ENCODE measurements at places on chromosomes 1 and 21.
A peak's percentile ranks its signal among the peaks of the same experiment; 100 is the strongest.

- DNase-seq = peak; percentile 49
Observed at GRCh38 chr1:52601991-52602855, at the start of gene GPX7. Gene GPX7, plus strand, starts transcription at chr1:52602371. Its CDS starts 39 bp downstream, at chr1:52602410.

- DNase-seq = no peak
Observed at GRCh38 chr1:18105196-18105595, 2.4 kb upstream of the IGSF21 start.

GRCh38 chr1:154326546-154327465, 1.5 kb downstream of the ATP8B2 start:
- no peak for DNase-seq

- DNase-seq = no peak
Observed at GRCh38 chr1:245090491-245091090, 64.2 kb upstream of the KIF26B start.

DNA sequence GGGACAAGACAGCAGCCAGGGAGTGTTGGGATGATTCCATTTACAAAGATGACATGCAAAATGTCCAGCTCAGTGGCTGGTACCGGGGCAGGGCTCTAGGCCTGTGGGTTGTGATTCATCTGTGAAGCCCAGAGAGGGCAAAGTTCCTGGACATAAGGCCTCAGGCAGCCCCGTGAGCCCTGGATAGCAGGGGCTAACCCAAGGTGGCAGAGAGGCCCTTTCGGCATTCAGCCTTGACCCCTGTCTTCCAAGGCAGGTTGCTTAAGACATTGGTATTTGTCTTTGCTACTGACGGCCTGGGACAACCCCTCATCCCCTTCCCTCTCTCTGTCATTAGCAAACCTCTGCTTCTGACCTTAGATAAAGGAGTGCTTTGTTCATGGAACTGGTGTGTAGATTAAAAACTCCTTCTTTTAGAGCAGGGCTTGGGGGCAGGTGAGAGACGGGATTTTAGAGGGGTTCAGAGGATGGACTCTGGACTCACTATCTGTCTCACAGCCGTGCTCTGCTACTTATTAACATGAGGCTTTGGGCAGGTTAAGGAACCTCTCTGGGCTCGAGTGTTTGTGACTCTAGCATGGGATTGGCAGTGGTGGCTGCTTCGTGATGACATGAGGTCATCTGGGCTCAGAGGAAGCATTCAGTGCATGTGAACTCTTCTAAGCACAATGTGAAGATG, 36.3 kb downstream of the TMEM51 start:
- DNase-seq = no peak

GRCh38 chr21:37233551-37234146, 33.5 kb downstream of the VPS26C start:
- DNase-seq = no peak

DNA sequence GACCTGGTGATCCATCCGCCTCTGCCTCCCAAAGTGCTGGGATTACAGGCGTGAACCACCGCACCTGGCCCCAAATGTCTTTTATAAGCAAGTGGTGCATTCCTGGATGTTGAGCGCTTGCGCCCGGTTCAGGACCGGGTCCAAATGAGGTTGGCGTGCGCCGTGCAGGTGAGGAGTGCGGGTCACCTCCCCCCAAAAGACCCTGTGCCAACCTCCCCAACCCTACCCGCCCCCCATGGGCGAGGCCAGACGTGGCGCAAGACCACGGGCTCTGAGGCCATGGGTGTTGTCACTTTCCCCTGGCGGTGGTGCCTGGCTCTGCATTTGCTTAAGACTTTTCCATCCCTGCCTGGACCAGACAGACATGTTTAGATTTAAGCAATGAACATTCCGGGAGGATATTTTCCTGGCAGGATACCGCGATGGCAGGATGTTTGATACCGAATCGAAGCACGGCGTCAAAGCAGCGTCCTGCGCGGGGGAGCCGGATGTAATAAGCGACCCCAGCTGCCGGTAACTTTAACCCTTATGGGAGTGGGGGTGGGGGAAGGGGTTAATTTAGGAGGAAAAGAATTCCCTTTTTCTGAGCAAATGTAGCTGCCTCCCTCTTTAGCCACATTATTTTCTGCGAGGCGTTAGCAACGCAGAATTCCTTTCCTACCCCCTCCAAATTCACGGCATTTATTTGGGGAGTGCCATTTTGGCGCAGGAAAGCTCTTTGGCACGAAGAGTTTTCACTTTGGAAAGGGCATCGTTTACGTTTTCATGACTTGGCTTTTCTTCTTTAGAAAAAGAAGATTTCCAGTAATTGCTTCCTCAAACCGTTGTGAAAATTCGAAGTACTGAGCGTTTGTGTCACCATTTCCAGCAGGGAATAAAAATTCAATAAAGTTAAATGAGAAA, 27.8 kb upstream of the RNF187 start:
- DNase-seq = peak; percentile 69

GRCh38 chr1:25620211-25620610, 3.6 kb downstream of the MAN1C1 start:
- no peak for DNase-seq

DNA sequence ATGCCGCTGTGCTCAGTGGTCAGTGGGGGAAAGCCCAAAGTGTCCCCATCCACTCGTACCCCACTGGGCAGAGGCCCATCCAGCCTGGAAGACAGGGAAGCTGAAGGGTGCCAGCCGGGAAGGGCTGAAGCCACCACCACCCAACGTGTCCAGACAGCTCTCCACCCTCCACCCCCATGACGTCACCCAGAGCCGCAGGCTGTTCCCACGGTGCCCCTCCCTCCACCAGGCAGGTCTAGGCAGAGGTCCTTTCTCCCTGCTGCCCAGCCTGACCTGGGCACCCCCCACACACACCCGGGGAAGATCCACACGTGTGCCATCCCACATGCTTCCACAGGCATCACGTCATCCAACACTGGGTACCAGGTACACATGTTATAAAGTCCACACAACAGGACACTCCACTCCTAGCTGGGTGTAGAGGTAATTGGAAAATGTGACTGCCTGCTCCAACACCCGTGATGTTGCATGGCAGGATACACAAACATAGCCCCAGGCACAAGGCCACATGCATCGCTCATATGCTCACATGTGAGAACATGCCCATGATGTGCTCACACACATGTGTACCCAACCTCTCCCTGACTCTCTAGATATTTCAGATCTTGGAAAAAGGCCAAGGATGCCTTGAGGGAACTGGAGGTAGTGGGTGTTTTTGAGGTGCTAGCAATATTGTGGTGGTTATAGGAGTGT, 5.1 kb upstream of the ARHGAP30 start:
- DNase-seq = no peak

DNA sequence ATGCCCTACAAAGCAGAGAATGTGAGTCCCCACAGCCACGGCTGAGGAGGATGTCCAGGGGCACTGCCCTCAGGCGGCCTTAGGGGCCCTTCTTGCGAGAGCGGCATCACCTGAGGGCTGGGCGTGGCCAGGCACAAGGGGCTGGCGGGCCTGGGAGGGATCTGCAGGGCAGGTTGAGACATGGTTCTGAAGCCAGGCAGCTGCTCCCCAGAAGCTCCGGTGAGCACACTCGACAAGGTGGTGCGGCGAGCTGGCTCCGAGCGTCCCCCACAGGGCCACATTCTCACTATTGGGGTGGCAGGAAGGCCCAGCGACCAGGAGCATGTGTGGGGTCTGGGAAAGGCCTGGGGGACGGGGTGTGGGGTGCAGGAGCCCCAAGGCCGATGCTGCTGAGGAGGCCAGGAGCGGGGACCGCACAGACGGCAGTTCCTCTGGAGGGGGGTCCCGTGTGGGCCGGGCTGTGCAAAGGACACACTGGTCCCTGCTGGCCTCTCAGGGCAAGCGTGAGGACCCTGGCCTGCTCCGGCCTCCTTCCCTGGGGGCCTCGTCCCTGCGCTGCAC, 47.2 kb downstream of the MORN1 start:
- DNase-seq = no peak

GRCh38 chr1:119815361-119815760, 4.1 kb upstream of the REG4 start:
- no peak for DNase-seq

DNA sequence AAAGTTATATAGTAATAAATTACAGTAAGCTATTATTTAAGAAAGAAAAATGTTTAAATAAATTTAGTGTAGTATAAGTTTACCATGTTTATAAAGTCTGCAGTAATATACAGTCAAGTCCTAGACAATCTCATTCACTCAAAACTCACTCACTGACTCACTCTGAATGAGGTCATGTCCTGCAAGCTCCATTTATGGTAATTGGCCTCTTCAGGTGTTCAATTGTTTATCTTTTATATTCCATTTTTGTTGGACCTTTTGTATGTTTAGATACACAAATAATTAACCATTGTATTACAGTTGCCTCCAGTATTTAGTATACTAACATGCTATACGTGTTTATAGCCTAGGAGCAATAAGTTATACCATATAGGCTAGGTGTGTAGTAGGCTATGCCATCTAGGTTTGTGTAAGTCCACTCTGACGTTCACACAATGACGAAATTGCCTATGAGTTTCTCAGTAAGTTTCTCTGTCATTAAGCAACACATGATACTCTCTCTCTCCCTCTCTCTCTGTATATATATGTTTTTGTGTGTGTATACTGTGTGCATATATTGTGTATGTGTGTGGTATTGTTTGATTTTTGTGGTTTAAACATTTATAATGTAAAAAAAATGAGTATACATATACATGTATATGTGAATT, 161.2 kb downstream of the NCAM2 start:
- DNase-seq = no peak

DNA sequence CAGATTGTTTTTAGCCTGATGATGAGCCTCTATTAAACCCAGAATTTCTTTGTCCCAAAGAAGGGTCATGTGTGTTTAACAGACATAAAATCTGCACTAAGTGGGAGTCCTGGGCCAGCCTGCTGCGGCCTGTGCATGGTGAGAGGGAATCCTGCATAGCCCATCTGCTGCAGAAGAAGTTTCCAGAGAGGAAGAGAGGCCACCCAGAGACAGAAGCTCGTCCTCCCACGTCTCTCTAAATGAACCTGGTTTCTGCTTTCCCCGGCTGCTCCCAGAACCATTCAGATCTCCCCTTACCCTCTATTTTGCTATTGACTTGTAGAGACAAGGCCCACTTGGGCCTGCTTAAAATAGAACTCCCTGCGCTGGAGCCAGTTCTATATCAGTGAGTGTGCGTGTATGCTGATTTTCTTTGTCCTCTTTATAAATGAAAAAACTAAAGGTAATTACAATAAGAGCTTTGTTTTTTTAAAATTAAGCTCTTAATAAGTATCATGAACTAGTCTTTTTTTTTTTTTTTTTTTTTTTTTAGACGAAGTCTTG, 142.8 kb upstream of the RAB4A start:
- no peak for DNase-seq

Data from liver (tissue), 10 donors.